ENCODE measurements at places on chromosomes 7 and 10. TPM values are rescaled to one million over a fixed set of nuclear protein-coding genes. Genes with fewer than 3 reads are reported as not detected.

Gene ST8SIA6
- total RNA-seq: 0.14 TPM

Gene CCDC172
- total RNA-seq: not detected

Gene SMIM30
- 60.3 TPM for total RNA-seq

Gene CABCOCO1
- 0.18 TPM for total RNA-seq

Measured in smooth muscle cell of the umbilical artery (primary cell).